ENCODE measurements at places on chromosomes 13 and 19. TPM values are rescaled to one million over a fixed set of nuclear protein-coding genes. Genes with fewer than 3 reads are reported as not detected.

DNA sequence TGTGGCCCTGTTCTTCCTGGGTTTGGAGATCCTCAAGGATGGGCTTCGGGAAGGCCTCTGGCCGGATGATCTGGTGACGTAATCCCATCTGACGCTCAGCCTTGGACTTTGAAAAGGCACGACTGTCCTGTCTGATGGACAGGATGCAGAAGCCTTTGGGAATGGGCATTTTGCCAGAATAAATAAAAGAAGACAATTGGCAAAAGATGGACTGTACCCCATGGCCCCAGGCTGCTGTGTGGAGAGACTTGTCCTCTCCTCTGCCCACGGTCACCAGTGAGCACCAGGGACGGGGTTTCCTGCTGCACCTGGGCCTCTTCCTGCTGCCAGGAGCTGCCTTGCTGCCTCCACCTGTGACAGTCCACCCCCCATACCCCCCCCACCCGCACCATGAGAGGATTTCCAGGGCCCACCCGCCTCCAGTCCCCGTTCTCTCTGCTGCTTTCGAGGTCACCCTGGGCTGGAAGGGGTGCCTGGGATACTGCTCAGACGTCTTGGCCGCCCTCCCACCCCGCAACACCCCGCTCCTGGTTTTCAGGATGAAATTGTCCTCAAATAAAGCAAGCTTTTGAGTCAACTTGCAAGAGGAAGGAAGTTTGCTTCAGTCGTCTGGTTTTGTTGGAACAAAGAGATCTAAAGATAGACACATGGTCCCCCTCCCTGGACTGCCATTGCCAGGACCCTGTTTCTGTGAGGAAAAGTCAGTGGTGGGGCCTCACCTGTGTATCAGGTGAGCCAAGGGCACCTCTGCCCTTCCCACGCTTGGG lies 40.9 kb downstream of the MCF2L start:
- no peaks in the 10 kb centered on the region for H3K27me3 ChIP-seq
- no peaks in the 10 kb centered on the region for H3K36me3 ChIP-seq
- no peak for DNase-seq

DNA sequence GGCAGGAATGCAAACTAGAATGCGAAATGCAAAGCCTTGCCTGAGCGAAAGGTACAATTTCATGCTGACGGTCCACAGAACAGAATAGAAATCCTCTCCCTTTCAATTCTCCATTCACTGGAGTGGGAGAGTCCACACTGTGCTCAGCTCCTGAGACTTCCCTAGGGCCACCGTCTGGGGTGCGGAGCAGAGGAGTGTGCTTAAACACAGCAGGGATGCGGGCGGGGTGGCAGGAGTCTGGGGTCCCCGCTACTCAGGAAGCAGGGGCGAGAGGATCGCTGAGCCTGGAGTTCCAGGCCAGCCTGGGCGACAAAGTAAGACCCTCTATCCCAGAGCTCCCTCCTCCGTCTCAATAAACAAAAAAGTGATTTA lies 552 bp upstream of the ZNF816 start:
- peak overlapping the region; percentile 83 for H3K4me3 ChIP-seq
- H3K27ac ChIP-seq: peak overlapping the region; percentile 89
- no peaks in the 10 kb centered on the region for H3K27me3 ChIP-seq
- DNase-seq: peak; percentile 79
- peaks cover 18% of the 10 kb centered on the region for H3K36me3 ChIP-seq

- H3K4me1 ChIP-seq: peaks cover 4% of the 10 kb centered on the region
- H3K4me3 ChIP-seq: no peak overlapping the region
- H3K36me3 ChIP-seq: no peaks in the 10 kb centered on the region
- H3K27me3 ChIP-seq: no peaks in the 10 kb centered on the region
- DNase-seq: no peak
- no peak overlapping the region for H3K27ac ChIP-seq
Measured at GRCh38 chr13:98180092-98180491, 3.0 kb upstream of the RNF113B start.

- peaks cover 11% of the 10 kb centered on the region for H3K36me3 ChIP-seq
- H3K4me3 ChIP-seq: peak within 1 kb of the TSS; percentile 93
- H3K27ac ChIP-seq: peak within 1 kb of the TSS; percentile 90
- peak; percentile 98 for DNase-seq
- no peaks in the 10 kb centered on the region for H3K27me3 ChIP-seq
Measured at GRCh38 chr13:113490496-113491417, at the start of gene DCUN1D2. DCUN1D2 (minus strand) TSS chr13:113490711; CDS start chr13:113490669, 42 bp downstream.

DNA sequence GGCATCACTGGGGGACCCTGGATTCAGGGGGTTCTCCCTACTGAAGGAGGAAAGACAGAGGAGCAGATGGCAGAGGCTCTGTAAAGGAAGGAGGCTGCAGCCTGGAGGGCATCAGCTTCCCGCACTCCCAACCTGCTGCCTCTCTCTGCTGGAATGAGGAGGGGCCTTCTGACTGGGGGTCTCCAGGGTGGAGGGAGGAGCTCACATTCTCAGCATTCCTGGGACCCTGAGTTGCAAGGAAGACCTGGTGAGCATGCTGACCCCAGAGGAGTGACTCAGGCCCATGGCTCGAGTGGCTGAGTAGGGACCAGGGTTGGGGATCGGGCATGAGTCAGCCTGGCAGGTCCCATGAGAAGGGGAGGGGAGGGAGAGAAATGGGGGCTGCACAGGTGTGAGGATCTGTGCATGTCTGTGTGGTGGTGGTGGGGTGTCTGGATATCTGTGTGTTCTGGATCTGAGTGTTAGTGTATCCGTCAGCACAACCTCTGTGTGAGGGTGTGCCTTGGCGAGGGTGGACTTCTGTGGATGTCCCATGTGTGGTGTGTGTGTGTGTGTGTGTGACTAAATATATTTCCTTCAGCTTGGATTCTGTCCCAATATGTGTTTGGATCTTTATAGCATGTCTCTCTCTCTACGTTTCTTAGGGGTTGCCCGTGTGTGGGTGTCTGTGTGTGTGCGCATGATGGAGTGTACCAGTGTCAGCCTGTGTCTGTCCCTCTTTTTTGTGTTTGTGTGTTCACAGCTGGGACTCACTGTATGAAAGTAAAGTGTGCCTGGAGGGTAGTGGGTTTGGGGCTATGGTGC lies 4.6 kb downstream of the AXL start:
- DNase-seq: no peak
- peaks cover 22% of the 10 kb centered on the region for H3K27me3 ChIP-seq
- H3K4me1 ChIP-seq: peaks cover 4% of the 10 kb centered on the region
- no peak overlapping the region for H3K27ac ChIP-seq
- H3K36me3 ChIP-seq: no peaks in the 10 kb centered on the region

GRCh38 chr19:3982701-3983541 lies 2.3 kb downstream of the EEF2 start:
- H3K4me3 ChIP-seq: peak overlapping the region; percentile 80
- peaks cover 12% of the 10 kb centered on the region for H3K36me3 ChIP-seq
- DNase-seq: peak; percentile 79
- peak overlapping the region; percentile 94 for H3K27ac ChIP-seq
- H3K4me1 ChIP-seq: peaks cover 37% of the 10 kb centered on the region

DNA sequence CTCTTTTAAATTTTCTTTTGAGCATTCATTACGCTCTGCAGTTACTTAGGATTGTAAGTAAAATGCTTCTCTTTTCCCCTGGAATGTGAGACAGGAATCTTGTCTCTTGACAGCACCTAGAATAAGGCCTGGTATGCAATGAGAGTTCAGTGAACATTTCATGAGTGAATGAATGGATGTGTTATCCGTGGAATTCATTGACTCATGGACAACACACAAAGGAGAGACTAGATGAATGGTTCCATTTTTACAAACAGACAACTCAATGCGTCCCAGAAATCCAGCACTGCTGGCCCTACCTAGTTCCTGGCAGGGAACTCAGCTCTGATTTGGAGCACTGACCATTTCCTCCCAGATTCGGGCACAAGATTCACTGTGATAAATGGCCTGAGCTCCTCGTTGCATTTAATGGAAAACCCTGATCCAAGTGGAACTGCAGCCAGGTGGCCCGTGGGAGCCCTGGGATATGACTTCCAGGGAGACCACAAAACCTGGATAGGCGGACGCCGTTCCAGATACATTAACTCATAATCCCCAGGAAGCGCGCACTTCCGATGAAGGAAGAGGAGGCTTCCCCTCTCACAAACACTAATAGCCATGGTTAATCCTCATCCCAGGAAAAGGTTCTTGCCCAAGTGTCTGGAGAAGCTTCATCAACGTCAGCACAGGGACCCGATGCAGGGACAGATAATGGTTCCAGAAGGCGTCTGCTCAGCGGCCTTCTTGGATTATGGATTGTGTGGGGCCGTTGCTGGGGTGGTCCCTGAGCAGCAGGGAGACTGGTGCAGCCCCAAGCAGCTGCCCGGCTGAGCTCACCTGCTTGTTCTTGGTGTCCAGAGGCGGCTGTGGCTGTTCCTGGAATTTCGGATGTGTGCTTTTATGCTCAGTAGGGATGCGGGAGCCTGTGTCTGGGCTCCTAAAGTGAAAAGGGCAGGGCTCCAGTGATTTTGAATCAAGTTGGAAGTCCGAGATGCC lies 211.1 kb upstream of the TSHZ3 start:
- H3K36me3 ChIP-seq: no peaks in the 10 kb centered on the region
- no peak overlapping the region for H3K4me3 ChIP-seq
- no peak for DNase-seq
- no peak overlapping the region for H3K27ac ChIP-seq
- H3K4me1 ChIP-seq: no peaks in the 10 kb centered on the region

DNA sequence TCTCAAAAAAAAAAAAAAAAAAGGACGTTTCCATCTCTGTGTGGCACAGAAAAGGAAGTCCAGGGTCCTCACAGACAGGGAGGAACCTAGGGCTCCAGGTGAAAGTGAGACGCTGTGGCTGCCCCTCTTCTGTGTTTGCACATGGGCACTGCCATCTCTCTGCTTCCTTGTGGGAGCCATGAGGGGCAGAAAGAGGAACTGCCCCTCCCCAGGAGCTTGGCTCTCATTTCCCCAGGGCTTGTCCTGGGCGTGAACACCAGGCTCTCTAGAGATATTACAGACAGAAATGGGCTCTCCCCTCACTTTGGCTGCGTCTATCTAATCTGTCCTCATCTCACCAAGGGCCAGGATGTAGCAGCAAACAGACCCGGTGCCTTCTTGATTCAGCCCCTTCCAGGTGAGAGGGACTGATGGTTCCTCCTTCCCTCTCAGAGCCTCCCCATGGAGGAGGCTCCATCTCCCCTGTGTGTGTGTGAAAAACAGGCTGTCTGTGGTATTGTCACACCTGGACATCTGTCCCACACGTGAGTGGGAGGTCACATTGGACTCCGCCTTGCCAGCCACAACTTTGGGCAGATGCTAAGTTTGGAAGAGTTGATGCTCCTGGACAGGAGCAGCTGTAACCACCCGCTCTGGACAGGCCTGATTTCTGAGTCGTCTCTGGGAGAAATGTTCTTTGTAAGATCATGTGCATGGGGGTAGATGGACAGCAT lies 840 bp upstream of the LILRA4 start:
- H3K27me3 ChIP-seq: no peaks in the 10 kb centered on the region
- DNase-seq: no peak
- peaks cover 29% of the 10 kb centered on the region for H3K4me1 ChIP-seq
- peak overlapping the region; percentile 64 for H3K27ac ChIP-seq
- H3K36me3 ChIP-seq: no peaks in the 10 kb centered on the region
- no peak overlapping the region for H3K4me3 ChIP-seq

GRCh38 chr13:86562866-86563265 lies 763.6 kb upstream of the SLITRK6 start:
- H3K27me3 ChIP-seq: no peaks in the 10 kb centered on the region
- H3K4me3 ChIP-seq: no peak overlapping the region
- H3K27ac ChIP-seq: no peak overlapping the region
- no peak for DNase-seq
- no peaks in the 10 kb centered on the region for H3K4me1 ChIP-seq
- no peaks in the 10 kb centered on the region for H3K36me3 ChIP-seq

DNA sequence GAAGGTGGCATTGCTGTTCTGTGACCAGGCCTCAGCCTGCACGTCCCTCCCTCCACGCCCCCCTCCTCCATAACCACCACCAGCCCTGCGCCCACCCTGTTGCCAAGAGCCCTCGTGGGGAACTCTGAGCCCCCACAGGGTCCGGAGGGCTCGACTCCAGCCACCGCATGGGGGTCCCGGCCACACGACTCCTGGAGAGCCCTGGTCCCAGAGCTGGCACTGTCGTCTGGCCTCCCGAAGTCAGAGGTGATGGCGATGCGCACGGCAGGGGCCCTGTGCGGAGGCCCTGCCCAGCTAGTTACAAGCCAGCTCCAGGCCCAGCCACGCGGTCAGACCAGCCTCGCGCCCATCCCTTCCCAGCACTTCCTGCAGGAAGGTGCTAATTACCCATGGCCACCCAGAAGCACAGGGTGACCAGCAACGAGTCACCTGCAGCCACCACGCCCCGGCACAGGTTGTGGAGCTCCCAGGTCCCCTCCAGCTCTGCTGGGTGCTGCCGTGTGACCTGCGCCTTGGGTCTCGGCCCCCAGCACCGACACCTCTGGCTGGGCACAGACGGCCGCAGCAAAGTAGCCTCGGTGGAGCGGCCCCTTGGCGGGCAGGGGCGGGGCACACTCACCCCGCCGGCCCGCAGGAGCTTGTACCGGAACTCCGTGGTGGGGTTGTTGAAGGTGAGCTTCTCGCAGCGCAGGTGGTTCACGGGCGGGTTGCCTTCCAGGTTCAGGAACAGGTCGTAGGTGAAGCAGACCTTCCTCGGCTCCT lies 49.6 kb downstream of the MLLT1 start:
- H3K27me3 ChIP-seq: no peaks in the 10 kb centered on the region
- peaks cover 58% of the 10 kb centered on the region for H3K36me3 ChIP-seq
- no peak overlapping the region for H3K27ac ChIP-seq
- DNase-seq: peak; percentile 65
- H3K4me1 ChIP-seq: peaks cover 23% of the 10 kb centered on the region
- H3K4me3 ChIP-seq: no peak overlapping the region

GRCh38 chr13:110648146-110648819 lies 32.9 kb downstream of the NAXD start:
- no peak overlapping the region for H3K4me3 ChIP-seq
- DNase-seq: peak; percentile 51
- H3K4me1 ChIP-seq: peaks cover 38% of the 10 kb centered on the region
- H3K27me3 ChIP-seq: no peaks in the 10 kb centered on the region
- peaks cover 91% of the 10 kb centered on the region for H3K36me3 ChIP-seq

DNA sequence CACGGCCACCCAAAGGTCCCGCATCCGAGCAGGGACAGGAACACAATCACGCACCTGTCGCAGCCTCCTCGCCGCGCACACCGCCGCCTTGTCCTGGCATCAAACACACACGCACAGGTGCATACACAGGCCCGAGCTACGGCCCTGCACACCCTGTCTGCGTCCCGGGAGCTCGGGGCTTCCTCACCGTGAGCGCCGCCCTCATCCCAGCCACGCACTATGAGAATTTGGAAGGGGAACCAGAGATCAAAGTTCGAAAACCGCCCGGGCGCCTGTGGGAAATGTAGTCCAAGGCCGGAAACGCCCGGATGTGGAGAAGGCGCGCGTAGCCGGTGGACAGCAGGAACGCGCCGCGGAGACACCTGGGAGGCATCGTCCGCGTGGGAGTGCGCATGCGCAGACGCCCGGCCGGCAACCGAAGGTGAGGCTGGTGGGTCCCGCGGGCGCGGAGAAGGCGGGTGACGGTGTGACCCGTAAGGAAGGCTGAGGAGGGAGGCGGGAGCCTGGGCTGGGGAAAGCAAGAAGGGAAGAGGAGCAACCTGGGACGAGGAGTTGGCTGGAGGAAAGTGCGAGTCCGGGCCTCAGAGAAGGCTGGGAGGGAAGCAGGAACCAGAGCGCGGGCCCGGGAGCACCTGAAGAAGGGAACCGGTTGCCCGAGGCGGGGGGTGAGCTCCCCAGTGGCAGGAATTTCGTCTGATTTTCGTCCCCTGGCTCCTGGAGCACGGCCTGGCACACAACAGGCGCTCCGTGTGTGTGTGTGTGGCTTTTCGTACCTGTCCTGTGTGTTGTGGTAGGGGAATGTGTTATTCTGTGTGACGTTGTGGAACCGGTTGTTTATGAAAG lies at the start of gene ZNF567:
Gene ZNF567, plus strand, starts transcription at position 399 of the 843 bp plus-strand sequence. CDS start 7,256 bp downstream, outside the sequence.
- peaks cover 9% of the 10 kb centered on the region for H3K36me3 ChIP-seq
- peak; percentile 98 for DNase-seq
- peaks cover 28% of the 10 kb centered on the region for H3K4me1 ChIP-seq
- peak within 1 kb of the TSS; percentile 80 for H3K4me3 ChIP-seq
- H3K27me3 ChIP-seq: no peaks in the 10 kb centered on the region

The SKA3 gene
- total RNA-seq: 3.7 TPM

The GPC6 gene
- total RNA-seq: 7.8 TPM

Measured in spleen (tissue), 13 donors.